ENCODE measurements at places on chromosomes 1 and 21. TPM values are rescaled to one million over a fixed set of nuclear protein-coding genes. Genes with fewer than 3 reads are reported as not detected.

DNA sequence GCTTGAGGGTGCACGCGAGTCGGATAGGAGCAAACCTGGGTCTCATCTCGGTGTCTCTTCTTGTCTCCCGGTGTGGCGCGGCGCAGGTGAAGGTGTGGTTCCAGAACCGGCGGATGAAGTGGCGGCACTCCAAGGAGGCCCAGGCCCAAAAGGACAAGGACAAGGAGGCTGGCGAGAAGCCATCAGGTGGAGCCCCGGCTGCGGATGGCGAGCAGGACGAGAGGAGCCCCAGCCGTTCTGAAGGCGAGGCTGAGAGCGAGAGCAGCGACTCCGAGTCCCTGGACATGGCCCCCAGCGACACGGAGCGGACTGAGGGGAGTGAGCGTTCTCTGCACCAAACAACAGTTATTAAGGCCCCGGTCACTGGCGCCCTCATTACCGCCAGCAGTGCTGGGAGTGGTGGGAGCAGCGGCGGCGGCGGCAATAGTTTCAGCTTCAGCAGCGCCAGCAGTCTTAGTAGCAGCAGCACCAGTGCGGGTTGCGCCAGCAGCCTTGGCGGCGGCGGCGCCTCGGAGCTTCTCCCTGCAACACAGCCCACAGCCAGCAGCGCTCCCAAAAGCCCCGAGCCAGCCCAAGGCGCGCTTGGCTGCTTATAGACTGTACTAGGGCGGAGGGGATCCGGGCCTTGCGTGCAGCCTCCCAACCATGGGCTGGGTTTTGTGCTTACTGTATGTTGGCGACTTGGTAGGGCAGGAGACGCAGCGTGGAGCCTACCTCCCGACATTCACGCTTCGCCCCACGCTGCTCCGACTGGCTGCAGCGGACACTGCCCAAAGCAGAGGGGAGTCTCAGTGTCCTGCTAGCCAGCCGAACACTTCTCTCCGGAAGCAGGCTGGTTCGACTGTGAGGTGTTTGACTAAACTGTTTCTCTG, 5.1 kb downstream of the HLX start:
- H3K27me3 ChIP-seq, result no peaks in the 10 kb centered on the region
- H3K27ac ChIP-seq, result no peak overlapping the region
- H3K36me3 ChIP-seq, result peaks cover 38% of the 10 kb centered on the region
- H3K4me3 ChIP-seq, result no peak overlapping the region
- no peak for DNase-seq

DNA sequence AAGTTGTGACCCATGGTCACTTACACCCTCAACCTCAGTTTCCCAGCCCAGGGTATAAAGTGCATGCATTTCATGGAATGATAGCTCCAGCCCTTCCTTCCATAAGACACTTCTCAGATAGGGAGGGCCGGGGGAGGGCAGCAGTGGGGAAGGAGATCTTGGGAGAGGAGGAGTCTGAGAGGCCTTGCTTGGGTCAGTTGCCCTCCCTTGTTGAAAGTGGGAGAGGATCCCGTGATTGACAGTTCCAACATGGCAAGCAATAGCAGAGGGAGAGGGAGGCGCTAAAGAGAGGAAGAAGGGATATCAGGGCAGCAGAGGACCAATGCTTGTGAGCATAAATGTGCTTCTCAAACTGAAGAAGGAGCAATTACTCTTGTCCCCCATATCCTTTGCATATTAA, 244.4 kb downstream of the CHRM3 start:
- no peak overlapping the region for H3K27ac ChIP-seq
- no peaks in the 10 kb centered on the region for H3K27me3 ChIP-seq
- DNase-seq, result no peak
- no peaks in the 10 kb centered on the region for H3K36me3 ChIP-seq
- no peak overlapping the region for H3K4me3 ChIP-seq

DNA sequence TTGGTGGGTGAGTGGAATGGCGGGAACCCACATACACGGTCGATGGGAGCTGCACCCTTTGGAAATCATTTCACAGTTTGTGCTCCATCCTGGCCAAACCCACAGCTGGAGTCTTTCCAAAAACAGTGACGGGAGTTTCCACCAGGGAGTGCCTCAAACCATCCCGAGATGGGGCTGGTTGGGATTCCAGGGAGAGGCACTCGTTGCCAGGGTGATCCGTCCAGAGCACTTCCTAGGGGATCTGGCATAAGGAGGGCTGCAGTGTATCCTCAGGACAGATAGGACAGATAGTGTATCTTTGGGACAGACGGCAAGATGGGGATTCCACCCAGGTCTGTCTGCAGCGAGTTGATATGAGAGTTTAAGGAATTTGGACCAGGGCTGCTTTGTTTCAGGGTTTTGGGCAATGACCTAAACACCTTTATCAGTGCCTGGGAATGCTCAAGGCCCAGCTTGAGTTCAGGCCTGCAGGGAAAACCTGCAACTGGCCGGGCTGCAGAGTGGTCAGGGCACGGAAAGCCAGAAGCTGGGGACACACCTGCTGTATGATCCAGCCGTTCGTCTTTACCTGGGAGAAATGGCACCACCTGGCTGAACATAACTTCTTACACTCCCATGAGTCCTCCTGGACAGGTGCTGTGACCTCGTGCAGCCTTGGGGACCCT, 3.4 kb upstream of the POFUT2 start:
- H3K4me3 ChIP-seq, result no peak overlapping the region
- DNase-seq, result peak; percentile 46
- no peaks in the 10 kb centered on the region for H3K36me3 ChIP-seq

GRCh38 chr1:210394281-210394821, 65.6 kb downstream of the HHAT start:
- H3K27me3 ChIP-seq, result peaks cover 72% of the 10 kb centered on the region
- H3K27ac ChIP-seq, result no peak overlapping the region
- no peaks in the 10 kb centered on the region for H3K36me3 ChIP-seq
- peaks cover 15% of the 10 kb centered on the region for H3K4me1 ChIP-seq
- peak; percentile 28 for DNase-seq
- no peak overlapping the region for H3K4me3 ChIP-seq

DNA sequence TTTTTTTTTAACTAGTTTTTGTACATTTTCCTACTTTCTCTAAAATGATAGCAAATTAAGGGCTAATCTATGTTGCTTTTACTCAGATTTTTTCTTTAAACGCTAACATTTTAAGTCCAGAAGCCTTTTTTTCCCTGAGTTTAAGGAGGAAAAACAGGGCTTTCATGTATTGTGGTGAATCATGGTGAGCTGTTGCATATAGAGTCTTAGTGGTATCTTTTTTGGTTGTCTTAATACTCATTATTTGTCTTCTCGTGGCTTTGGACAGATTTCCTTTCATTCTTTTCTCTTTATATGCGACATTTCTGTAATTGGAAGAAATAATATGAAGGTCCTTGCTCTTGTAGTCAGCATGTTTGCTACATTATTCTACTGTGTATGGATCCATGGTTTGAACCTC, 1015.6 kb downstream of the PLA2G4A start:
- peak; percentile 8 for DNase-seq
- H3K4me3 ChIP-seq, result no peak overlapping the region
- H3K27ac ChIP-seq, result no peak overlapping the region
- no peaks in the 10 kb centered on the region for H3K27me3 ChIP-seq

- H3K36me3 ChIP-seq, result no peaks in the 10 kb centered on the region
- H3K27ac ChIP-seq, result no peak overlapping the region
- no peaks in the 10 kb centered on the region for H3K27me3 ChIP-seq
- H3K4me1 ChIP-seq, result peaks cover 13% of the 10 kb centered on the region
- no peak overlapping the region for H3K4me3 ChIP-seq
These were observed 34.5 kb upstream of the USP25 start for GRCh38 chr21:15695241-15695640.

GRCh38 chr1:204736836-204737235, 51.3 kb upstream of the LRRN2 start:
- no peak overlapping the region for H3K4me3 ChIP-seq
- no peaks in the 10 kb centered on the region for H3K4me1 ChIP-seq
- no peak for DNase-seq
- peaks cover 65% of the 10 kb centered on the region for H3K27me3 ChIP-seq

- H3K27ac ChIP-seq, result no peak overlapping the region
- H3K27me3 ChIP-seq, result 0 out of 2 replicates have a peak, but pooled peaks cover 12% of the 10 kb centered on the region
- H3K36me3 ChIP-seq, result no peaks in the 10 kb centered on the region
- H3K4me3 ChIP-seq, result no peak overlapping the region
- peak; percentile 44 for DNase-seq
These were observed 134.6 kb upstream of the PDE4B start for GRCh38 chr1:65658122-65658521.

DNA sequence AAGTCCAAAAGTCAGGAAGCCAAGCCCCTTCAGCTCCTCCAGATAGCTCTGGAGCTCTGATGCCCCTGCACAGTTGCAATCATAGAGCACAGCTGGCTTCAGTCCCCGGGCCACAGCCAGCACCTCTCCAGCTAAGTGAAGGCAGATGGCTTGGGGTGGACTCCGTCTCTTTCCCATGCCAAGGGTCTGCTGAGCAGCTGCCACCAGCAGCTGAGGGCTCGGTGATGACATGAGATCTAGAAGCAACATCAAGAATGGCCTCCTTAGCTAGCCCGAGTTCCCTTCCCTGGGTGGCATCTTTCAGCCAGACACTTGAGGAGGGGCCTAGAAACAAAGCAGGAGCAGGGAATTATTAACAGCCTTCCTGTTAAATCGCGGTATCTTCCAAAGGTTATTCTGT, 973 bp downstream of the C1orf74 start:
- H3K4me3 ChIP-seq, result peak overlapping the region; percentile 91
- DNase-seq, result no peak
- H3K4me1 ChIP-seq, result peaks cover 9% of the 10 kb centered on the region
- H3K27me3 ChIP-seq, result no peaks in the 10 kb centered on the region
- H3K36me3 ChIP-seq, result no peaks in the 10 kb centered on the region
- H3K27ac ChIP-seq, result no peak overlapping the region

GRCh38 chr21:33991133-33991532, 75.5 kb upstream of the ATP5PO start:
- DNase-seq, result peak; percentile 49
- no peaks in the 10 kb centered on the region for H3K27me3 ChIP-seq
- no peak overlapping the region for H3K4me3 ChIP-seq
- no peaks in the 10 kb centered on the region for H3K4me1 ChIP-seq
- no peak overlapping the region for H3K27ac ChIP-seq

Gene LDLRAD1
- polyA plus RNA-seq, result not detected

Gene ASAP3
- polyA plus RNA-seq, result 13.9 TPM
